ENCODE measurements at places on chromosomes 4 and X. TPM values are rescaled to one million over a fixed set of nuclear protein-coding genes. Genes with fewer than 3 reads are reported as not detected.
A peak's percentile ranks its signal among the peaks of the same experiment; 100 is the strongest.

The CACNA1F gene
- not detected for total RNA-seq

The PDZD11 gene
- 55.4 TPM for total RNA-seq

The PDZD4 gene
- under 0.01 TPM for total RNA-seq

GRCh38 chr4:40916218-40916555, 166.4 kb downstream of the NSUN7 start:
- peak; percentile 82 for DNase-seq

- DNase-seq: no peak
These were observed 18.0 kb downstream of the STARD8 start for GRCh38 chrX:68665502-68665901.

- DNase-seq: peak; percentile 26
These were observed 70.4 kb upstream of the USP9X start for GRCh38 chrX:41014776-41015360.

DNA sequence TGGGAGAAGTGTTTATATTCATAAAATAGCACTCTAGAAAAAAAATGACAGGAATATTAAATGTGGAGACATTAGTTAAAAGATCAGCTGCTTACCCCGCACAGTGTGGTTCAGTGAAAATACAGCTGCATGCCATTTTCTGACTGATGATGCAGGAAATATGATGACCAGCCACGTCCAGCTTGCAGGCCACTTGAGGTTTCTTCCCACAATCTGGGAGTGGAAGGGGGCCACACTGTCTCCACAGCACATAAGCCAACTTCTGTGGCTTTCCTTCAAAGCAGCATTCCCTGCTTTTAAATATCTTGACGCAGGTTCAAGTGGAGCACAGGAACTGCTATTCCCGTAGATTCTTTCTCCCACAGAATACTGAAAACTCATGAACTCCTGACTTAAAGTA, 173.4 kb upstream of the GALNT7 start:
- no peak for DNase-seq

DNA sequence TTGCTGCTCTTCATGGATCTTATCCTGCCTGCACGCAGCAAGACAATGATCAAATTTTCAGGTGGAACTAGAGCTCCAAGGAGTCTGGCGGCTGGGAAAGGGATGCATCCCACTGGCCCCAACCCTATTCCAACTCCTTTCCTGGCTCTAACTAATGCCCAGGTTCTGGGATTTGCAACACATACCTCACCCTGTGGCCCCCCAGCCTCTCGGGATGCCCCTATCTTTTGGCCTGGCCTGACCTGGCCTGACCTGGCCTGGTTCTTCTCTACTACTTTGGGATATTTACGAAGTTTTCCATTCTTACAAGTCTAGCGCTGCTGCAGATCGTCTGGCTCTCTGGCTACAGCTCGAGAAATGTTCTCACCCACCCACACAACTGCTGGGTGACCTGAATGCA, 56.4 kb upstream of the CDKN2AIP start:
- no peak for DNase-seq
